ENCODE measurements at places on chromosomes 11 and 22.

- DNase-seq: no peak
Measured at GRCh38 chr22:23499845-23500500, 80.1 kb downstream of the IGLL1 start.

GRCh38 chr11:43367382-43368178, 8.9 kb downstream of the TTC17 start:
- no peak for DNase-seq

DNA sequence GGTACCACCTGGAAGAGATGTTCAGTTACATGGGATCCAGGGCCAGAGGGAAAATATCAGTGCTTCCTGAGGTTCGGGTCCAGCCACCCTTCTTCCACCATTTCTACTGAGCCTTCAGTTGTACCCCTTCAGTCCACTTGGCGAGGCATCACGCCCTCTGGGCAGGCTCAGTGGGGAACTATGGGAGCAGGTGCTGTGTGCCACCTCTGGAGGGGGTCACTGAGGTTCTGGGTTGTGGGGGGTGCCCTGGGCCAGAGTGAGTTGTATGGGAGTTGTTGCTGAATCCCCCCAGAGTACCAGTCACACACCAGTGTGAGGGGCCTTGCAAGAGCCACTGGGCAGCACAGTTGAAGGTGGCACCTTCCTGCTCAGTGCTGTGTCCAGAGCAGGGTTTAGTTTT, 2.7 kb upstream of the SREBF2 start:
- no peak for DNase-seq

GRCh38 chr22:36874736-36875135, 13.9 kb downstream of the NCF4 start:
- no peak for DNase-seq

DNA sequence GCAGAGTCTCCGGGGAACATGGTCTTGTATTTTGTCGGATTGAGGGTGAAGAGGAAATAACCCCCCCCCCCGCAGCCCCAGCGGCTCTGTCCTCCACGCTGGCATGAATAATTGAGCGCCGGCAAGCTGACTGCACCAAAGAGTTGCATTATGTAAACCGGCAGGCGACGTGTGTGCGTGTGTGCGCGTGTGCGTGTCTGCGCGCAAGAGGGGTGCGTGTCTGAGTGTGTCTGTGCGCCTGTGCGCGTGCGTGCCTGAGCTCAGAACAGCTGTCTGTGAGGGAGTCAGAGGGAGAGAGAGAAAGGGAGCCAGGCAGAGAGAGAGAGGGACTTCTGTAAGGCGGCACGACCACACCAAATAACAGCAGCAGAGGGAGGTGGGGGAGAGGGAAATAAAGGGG, 94.4 kb downstream of the SCN3B start:
- DNase-seq: peak; percentile 67

- peak; percentile 91 for DNase-seq
Measured at GRCh38 chr11:100562128-100562527, 125.0 kb upstream of the ARHGAP42 start.

GRCh38 chr11:9738116-9738515, 74.2 kb downstream of the SWAP70 start:
- no peak for DNase-seq

GRCh38 chr11:134330611-134331353, 1.0 kb upstream of the GLB1L2 start:
- DNase-seq: no peak

DNA sequence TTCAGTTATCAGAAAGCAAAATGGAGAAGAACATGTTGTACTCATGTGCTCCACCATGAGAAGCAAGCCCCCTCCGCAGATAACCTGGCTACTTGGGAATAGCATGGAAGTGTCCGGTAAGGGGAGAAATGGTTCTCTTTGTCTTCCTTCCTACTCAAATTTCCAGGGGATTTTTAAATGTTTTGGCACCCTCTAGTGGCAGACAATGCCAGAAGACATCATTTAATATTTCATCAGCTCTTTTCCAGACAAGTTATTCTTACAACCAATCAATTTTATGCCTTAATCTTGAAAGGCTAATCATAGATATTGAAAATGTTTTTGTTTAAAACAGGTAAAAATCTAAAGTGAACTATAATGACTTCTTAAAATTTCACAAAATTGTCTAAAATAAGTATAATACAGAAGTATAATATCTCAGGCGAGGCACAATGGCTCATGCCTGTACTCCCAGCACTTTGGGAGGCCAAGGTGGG, 15.7 kb downstream of the CRTAM start:
- DNase-seq: peak; percentile 80

- no peak for DNase-seq
Measured at GRCh38 chr11:83054001-83054400, 17.7 kb downstream of the RAB30 start.

DNA sequence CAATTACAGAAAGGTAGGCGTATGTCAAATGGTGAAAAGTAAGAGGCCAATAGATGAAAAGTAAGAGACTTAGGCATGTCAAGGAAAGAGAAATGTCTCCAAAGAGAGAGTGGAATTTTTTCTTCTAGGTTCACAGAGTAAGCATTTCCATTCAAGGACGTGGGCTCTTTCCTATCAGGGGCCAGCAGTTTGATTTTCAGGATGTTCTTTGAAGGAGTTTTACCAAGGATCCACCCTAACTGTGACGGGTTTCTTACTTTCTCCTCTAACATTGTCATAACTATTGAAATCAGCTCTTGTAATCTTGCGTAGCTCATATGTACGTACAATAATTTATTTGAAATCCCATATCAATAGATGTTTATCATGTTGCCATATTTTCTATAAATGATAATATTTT, 2112.2 kb upstream of the RAG2 start:
- DNase-seq: no peak

DNA sequence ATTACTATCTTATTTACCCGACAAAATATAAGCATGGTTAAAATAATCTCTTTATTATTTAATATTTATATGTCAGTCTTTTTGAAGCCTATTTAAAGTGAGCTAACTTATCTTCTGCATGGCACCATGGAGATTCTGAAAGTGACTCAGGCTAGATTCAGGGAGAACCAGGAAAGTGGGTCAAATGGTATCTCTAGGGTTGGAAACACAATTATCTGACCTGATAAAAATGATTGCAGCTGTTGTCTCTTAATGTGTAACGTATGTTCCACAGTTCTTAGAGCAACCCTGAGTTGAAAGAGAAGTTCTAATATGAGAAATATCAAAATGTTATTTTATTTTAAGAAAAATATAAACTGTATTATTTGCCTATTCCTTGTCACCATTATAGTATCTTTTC, 143.1 kb upstream of the CARD18 start:
- no peak for DNase-seq

- DNase-seq: no peak
Measured at GRCh38 chr11:128491195-128491936, 96.0 kb downstream of the ETS1 start.

DNA sequence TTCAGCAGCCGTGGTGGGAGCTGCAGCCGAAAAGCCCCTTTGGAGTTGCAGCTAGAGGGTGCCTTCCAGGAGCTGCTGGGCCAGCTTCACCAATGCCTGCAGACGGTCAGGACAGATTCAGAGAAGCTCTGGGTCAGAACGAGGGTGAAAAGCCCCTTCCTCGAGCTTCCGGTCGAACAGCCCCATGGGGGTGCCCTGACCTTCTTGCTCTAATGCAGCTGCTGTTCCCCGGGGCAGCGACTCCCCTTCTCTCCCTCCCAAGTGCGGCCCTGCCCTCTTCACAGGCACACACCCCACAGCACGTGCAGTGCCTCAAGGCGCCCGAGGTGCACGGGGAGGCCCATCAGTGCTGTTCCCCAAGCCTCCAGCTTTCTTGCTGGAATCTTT, 9.6 kb upstream of the IFITM3 start:
- DNase-seq: no peak

- no peak for DNase-seq
Measured at GRCh38 chr11:97683733-97684132, 1293.9 kb downstream of the JRKL start.

- DNase-seq: no peak
Measured at GRCh38 chr22:41823797-41824196, 9.1 kb upstream of the SREBF2 start.

DNA sequence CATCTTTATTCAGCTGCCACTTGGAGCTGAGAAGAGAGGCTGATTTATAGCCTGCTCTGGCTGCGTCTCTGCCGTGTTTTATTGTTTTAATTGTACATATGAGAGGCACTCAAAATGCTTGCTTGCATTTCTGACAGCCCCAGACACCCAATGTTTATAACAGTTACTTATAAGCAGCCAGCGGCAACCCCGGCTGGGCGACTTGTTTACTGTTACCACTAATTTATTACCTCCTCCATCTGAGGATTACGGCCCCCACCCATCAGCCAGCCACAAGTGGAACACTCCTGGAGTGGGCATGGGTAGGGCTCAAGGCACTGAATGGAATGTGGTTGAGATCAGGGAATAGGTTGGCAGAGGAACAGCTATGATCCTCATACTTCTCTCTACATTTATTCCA, 61.2 kb downstream of the CLPB start:
- no peak for DNase-seq

- no peak for DNase-seq
Measured at GRCh38 chr11:73200256-73200655, 17.8 kb upstream of the P2RY2 start.

DNA sequence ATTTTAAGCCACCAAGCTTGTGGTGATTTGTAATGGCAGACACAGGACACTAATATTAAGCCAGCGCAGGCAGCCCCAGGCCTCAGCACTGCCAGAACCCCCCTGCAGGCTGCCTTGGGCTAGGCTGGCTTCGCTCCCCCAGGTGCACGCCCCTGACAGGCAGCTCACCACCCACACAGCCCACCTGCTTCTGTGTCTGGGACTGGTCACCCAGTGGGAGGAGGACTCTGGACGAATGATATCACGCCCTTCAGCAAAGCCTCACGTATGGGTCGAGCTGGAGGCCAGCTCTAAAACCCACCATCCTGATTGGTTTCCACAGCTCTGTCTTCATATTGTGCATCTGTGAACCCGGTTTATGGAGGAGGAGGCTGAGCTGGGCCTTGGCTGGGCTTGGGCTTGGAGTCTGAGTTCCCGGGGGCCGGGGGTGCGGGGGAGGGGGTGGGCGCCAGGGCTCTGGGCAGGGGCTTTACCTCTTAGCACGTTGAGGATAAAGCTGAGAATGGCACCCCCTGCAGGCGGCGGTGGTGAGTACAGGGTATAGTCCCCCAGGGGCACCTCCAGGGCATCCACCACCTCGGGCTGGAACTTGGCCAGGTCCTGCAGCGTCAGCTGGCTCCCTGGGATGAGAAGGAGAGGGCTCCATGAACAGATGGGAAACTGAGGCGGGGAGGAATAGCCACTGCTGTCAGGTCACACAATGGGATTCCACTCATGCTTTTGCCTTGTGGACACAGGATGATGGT, 13.8 kb downstream of the GGT5 start:
- no peak for DNase-seq

DNA sequence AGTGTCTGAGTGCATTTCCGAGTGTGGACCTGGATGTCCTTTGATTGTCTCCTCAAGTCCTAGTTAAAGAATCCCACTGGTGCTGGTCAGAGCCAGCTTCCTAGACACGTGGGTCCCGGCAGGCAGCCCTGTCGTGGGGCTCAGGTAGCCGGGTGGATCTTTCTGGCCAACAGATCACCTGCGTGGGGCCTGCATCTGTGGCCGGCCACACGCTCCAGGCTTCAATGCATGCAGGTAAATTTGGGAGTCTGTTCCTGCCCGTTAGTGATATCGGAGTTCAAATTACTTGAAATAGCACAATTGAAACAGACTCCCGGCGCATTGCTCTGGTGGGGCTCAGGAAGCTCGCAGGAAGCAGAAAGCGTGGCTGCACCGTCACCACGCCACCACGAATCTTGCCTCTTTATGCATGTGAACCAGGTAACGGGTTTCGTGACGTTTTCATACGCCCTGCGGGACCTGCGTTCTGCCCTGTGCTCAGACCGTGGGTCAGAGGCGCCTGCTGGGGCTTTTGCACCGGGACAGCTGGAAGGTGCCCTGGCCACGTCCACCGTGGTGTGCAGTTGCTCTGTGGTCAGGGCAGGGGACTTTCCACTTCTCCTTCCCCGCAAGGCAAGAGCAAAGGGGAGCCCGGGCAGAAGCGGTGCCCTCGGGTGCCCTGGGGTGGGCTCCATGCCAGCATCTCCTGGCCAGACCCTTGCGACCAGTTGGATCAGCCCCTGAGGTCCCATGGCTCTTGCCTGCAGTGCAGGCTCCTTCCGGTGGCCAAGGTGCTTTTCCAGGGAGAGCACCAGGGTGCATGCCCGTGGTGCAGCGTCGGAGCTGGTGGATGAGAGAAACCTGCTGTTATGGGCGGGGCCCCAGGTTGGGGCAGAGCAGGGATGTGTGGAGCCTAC, 803.5 kb downstream of the BRD1 start:
- DNase-seq: no peak

- DNase-seq: no peak
Measured at GRCh38 chr11:70290361-70291065, 20.0 kb downstream of the PPFIA1 start.

GRCh38 chr22:45612451-45612901, 59.2 kb upstream of the ATXN10 start:
- peak; percentile 88 for DNase-seq

- no peak for DNase-seq
Measured at GRCh38 chr11:72237112-72237931, 6.7 kb downstream of the PHOX2A start.

GRCh38 chr22:17303840-17304779, 65.2 kb upstream of the CECR2 start:
- no peak for DNase-seq

- DNase-seq: peak; percentile 74
Measured at GRCh38 chr11:58513747-58514367, 6.0 kb upstream of the OR5B21 start.

- no peak for DNase-seq
Measured at GRCh38 chr11:116648247-116649174, 124.3 kb downstream of the BUD13 start.

- DNase-seq: no peak
Measured at GRCh38 chr22:29477723-29478318, 2.2 kb upstream of the NEFH start.

GRCh38 chr11:103372906-103373305, 263.7 kb downstream of the DYNC2H1 start:
- no peak for DNase-seq

DNA sequence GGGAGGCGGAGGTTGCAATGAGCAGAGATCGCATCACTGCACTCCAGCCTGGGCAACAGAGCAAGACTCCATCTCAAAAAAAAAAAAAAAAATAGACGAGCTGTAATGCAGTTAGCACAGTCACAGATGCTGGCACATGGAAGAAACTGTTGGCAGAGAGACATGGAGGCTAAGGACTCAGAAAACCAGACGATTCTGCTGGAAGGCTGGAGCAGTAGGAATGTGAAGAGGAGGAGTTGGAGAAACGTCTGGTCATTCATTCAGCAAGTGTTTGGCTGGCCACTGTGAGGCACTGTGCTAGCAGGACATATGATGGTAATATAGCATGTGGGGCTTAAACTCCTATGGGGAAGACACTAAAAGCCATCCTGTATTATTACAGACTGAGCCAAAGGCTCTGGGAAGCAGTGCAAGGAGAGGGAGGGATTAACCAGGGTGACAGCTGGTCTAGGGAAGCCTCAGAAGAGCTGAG, 5.0 kb downstream of the UQCR10 start:
- peak; percentile 61 for DNase-seq

GRCh38 chr22:36431977-36432376, 44.2 kb upstream of the MYH9 start:
- no peak for DNase-seq

DNA sequence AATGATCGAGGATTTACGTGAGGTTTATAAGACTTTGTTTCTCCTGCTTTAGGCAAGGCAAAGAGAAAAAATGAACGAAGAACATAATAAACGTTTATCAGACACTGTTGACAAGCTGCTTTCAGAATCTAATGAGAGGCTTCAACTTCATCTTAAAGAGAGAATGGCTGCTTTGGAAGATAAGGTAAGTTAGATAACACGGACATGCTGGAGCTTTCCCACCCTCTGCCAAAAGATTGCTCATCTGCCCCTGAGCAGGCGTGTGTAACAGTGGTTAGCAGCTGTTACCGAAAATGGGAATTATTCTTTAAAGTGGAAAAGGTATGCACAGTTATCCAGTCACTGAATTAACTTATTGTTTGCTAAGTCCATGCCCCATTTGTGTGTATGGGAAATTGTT, 62.8 kb upstream of the CTTN start:
- no peak for DNase-seq

Data from EL (cell line).